Activated CD8-positive, alpha-beta T cell treated with anti-CD3 and anti-CD28 coated beads for 36 hours (primary cell): ENCODE measurements at places on chromosomes 4 and X. TPM values are rescaled to one million over a fixed set of nuclear protein-coding genes. Genes with fewer than 3 reads are reported as not detected.

- no peaks in the 10 kb centered on the region for H3K27me3 ChIP-seq
- no peak overlapping the region for H3K4me3 ChIP-seq
Observed at GRCh38 chrX:40313269-40313668, 215.5 kb upstream of the BCOR start.

GRCh38 chrX:27889878-27890277 is 82.1 kb downstream of the MAGEB10 start:
- H3K27ac ChIP-seq = no peak overlapping the region
- no peaks in the 10 kb centered on the region for H3K27me3 ChIP-seq
- no peaks in the 10 kb centered on the region for H3K4me1 ChIP-seq
- H3K36me3 ChIP-seq = no peaks in the 10 kb centered on the region
- H3K4me3 ChIP-seq = no peak overlapping the region

- DNase-seq = no peak
- H3K4me3 ChIP-seq = peak overlapping the region; percentile 8
- peaks cover 10% of the 10 kb centered on the region for H3K4me1 ChIP-seq
- H3K27me3 ChIP-seq = peaks cover 93% of the 10 kb centered on the region
Observed at GRCh38 chr4:173522160-173522950, 7.7 kb downstream of the HAND2 start.

DNA sequence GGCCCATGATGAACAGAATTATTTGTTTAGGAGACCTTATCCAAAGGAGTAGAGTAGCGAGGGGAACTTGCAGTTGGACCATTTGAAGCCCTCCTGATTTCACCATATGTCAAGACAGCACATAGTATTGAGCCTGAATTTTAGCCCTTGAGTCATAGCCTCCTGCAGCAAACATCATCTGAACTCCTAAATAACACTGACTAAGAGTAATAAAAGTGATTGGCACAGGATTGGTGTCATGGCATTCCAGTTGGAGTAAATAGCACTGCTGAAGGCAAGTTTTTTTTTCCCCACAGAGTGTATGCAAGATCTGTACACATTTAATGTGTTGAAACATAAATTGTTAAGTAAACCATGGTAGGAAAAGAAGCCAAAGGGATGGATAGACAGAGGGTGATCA is 89.0 kb downstream of the COMMD8 start:
- no peaks in the 10 kb centered on the region for H3K36me3 ChIP-seq
- no peak overlapping the region for H3K4me3 ChIP-seq
- peaks cover 4% of the 10 kb centered on the region for H3K27me3 ChIP-seq

DNA sequence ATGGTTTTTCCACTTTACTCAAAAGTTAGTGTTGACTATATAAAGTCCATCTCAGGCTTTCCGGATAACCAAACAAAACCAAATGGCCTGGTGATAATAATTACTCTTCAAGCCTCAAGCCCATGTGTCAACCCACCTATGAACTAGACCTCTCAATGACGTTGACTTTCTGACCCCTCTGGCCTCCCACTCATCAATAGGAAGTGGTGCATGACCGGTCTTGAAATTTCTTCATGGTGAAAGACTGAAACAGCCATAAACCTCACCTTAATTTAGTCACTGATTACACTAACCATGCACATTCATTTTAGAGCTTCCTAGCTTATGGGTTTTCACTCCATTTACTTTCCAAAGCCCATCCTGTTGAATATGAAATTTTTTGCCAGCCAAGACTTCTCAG is 276.0 kb downstream of the KLHL13 start:
- no peak overlapping the region for H3K27ac ChIP-seq
- no peaks in the 10 kb centered on the region for H3K27me3 ChIP-seq
- no peak for DNase-seq
- no peaks in the 10 kb centered on the region for H3K36me3 ChIP-seq
- no peak overlapping the region for H3K4me3 ChIP-seq
- H3K4me1 ChIP-seq = no peaks in the 10 kb centered on the region

- no peaks in the 10 kb centered on the region for H3K36me3 ChIP-seq
- H3K4me3 ChIP-seq = peak overlapping the region; percentile 38
- H3K27ac ChIP-seq = no peak overlapping the region
- peak; percentile 26 for DNase-seq
- peaks cover 19% of the 10 kb centered on the region for H3K27me3 ChIP-seq
Observed at GRCh38 chr4:55561889-55562288, 15.2 kb upstream of the CLOCK start.

GRCh38 chr4:47816748-47817147 is 21.1 kb downstream of the CORIN start:
- H3K4me1 ChIP-seq = no peaks in the 10 kb centered on the region
- H3K36me3 ChIP-seq = no peaks in the 10 kb centered on the region
- peaks cover 19% of the 10 kb centered on the region for H3K27me3 ChIP-seq
- no peak for DNase-seq

DNA sequence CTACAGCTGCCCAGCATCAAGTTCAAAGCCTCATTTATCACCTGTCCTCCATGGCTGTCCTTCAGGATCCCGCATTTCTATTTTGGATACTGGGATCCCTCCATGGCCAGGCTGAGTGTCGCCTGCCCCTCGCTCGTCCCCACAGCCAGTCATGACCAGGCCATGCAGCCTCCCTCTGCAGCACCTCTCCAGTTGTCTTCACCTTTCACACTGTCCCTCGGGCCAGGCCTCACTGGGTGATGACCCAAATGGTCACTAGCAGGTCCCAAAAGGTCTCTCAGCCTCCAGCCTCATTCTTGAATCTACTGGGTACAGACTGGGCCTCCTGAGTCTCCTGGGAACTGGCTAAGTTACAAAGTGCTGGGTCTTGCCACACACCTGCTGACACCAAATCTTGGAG is 48.7 kb upstream of the HELT start:
- H3K4me3 ChIP-seq = no peak overlapping the region
- H3K27me3 ChIP-seq = peaks cover 8% of the 10 kb centered on the region
- no peak for DNase-seq
- H3K36me3 ChIP-seq = peaks cover 6% of the 10 kb centered on the region

DNA sequence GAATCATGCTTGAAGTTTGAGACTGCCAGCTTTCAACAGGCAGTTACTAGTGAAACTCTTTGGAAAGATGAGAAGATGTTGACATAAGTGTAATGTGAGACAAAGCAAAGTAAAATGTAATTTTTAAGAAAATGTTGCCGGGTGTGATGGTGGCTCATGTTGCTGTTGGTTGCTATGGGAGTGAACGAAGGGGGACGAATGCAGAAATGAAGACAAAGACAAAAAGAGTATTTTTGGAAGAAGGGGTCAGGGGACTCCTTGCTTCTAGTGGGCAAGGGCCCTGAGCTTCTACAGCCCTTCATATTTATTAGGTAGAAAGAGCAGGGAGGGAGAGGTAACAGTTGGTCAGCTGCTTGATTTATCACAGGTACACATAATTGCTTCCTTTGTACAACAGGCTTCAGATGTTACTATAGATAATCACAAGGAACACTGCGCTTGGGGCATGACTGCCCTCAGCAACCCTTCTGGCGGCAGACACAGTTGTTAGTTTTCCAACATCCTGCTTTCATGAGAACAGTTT is 11.9 kb upstream of the UGDH start:
- DNase-seq = no peak
- no peak overlapping the region for H3K4me3 ChIP-seq
- no peak overlapping the region for H3K27ac ChIP-seq
- H3K36me3 ChIP-seq = peaks cover 6% of the 10 kb centered on the region
- H3K4me1 ChIP-seq = no peaks in the 10 kb centered on the region
- no peaks in the 10 kb centered on the region for H3K27me3 ChIP-seq

GRCh38 chrX:126063984-126064383 is 102.1 kb downstream of the DCAF12L2 start:
- DNase-seq = no peak
- H3K36me3 ChIP-seq = no peaks in the 10 kb centered on the region
- no peak overlapping the region for H3K4me3 ChIP-seq
- H3K27me3 ChIP-seq = no peaks in the 10 kb centered on the region

GRCh38 chr4:9970399-9971011 is 50.8 kb downstream of the SLC2A9 start:
- H3K27me3 ChIP-seq = no peaks in the 10 kb centered on the region
- peak overlapping the region; percentile 64 for H3K27ac ChIP-seq
- H3K4me3 ChIP-seq = no peak overlapping the region
- peaks cover 9% of the 10 kb centered on the region for H3K36me3 ChIP-seq

- DNase-seq = no peak
- H3K36me3 ChIP-seq = no peaks in the 10 kb centered on the region
- no peak overlapping the region for H3K4me3 ChIP-seq
- H3K27ac ChIP-seq = no peak overlapping the region
- no peaks in the 10 kb centered on the region for H3K27me3 ChIP-seq
- no peaks in the 10 kb centered on the region for H3K4me1 ChIP-seq
Observed at GRCh38 chr4:84792366-84793301, 173.9 kb downstream of the WDFY3 start.

DNA sequence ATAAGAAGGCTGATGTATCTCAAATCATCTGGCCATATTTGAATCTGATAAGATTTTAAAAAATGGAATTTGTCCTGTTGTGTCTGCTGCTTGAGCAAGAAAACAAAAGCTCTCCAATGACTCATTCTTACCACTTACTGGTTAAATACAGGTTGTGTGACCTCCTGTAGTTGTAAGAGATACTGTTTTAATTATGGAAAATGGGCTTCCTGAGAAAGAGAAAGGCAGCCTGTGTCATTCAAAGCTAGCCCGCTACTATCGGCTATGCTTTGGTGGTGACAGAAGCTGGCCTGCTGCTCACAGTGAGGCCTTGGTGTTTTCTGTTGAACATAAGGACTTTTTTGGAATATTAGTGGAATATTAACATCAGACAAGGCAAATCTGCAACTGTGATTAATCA is 1722.1 kb upstream of the PCDH10 start:
- no peak overlapping the region for H3K4me3 ChIP-seq
- H3K27me3 ChIP-seq = no peaks in the 10 kb centered on the region
- no peaks in the 10 kb centered on the region for H3K36me3 ChIP-seq
- H3K4me1 ChIP-seq = no peaks in the 10 kb centered on the region
- no peak for DNase-seq

GRCh38 chr4:109827672-109828071 is at the start of gene RRH:
Gene RRH, plus strand, starts transcription at chr4:109827972. Its CDS starts 56 bp downstream, at chr4:109828028.
- no peaks in the 10 kb centered on the region for H3K27me3 ChIP-seq
- H3K36me3 ChIP-seq = peaks cover 14% of the 10 kb centered on the region
- no peak within 1 kb of the TSS for H3K27ac ChIP-seq
- no peak within 1 kb of the TSS for H3K4me3 ChIP-seq

DNA sequence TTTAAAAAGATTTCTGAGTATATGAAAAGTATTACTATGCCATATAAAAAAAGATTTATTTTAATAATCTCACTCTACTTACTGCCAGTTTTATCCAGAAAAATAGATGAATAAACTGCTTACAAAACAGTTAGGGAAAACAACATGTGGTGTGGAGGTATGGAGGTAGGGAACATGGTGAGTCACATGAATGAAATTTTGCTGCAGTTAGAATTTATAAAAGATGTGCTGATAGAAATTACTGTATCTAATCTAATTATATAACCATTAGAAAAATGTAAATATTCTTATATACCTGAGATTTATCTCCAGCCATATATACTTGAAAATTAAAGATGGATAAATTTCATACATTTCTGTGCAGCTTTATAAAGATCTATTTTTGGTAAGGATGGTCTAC is 184.0 kb upstream of the ANK2 start:
- no peaks in the 10 kb centered on the region for H3K4me1 ChIP-seq
- H3K36me3 ChIP-seq = no peaks in the 10 kb centered on the region
- DNase-seq = no peak
- H3K27me3 ChIP-seq = peaks cover 2% of the 10 kb centered on the region
- H3K27ac ChIP-seq = no peak overlapping the region

GRCh38 chrX:47864785-47865184 is 28.1 kb downstream of the ZNF81 start:
- peaks cover 9% of the 10 kb centered on the region for H3K36me3 ChIP-seq
- H3K4me1 ChIP-seq = no peaks in the 10 kb centered on the region
- DNase-seq = no peak
- H3K4me3 ChIP-seq = no peak overlapping the region
- H3K27ac ChIP-seq = no peak overlapping the region

- no peak for DNase-seq
- H3K36me3 ChIP-seq = no peaks in the 10 kb centered on the region
- no peak overlapping the region for H3K27ac ChIP-seq
Observed at GRCh38 chrX:37830371-37830770, 17.0 kb downstream of the DYNLT3 start.

The SEL1L3 gene
- total RNA-seq = 34.8 TPM

The RLIM gene
- 40.0 TPM for total RNA-seq

The CENPU gene
- 49.7 TPM for total RNA-seq

The BEX3 gene
- total RNA-seq = 30.8 TPM

The SMC1A gene
- 151 TPM for total RNA-seq

The FATE1 gene
- total RNA-seq = not detected
